ENCODE measurements at places on chromosomes 16 and 17.

DNA sequence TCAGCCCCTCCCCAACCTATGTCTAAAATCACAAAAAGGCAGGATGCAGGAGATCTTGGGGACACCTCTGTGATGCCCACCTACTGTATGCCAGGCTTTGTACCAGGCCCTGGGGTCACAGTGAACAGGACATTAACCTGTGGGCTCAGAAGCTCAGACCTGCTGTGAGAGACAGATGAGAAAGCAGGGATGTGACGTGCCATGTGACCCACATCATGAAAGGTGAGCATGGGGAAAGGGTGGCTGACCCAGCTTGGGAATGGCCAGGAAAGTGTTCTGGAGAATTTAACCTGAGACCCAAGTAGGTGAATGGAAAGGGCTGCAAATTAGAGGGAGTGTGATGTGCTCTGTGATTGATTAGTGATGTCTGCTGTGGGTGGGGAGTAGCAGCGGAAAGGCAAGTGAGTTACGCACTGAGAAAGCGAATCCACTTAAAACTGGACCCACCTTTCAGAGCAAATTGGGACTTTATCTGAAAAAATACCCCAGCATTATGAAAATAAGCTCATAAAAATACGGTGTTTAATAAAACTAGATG lies 132.2 kb downstream of the IRF8 start:
- no peak for DNase-seq

- DNase-seq, result no peak
These were observed 3.8 kb downstream of the TBC1D16 start for GRCh38 chr17:80031691-80032430.

DNA sequence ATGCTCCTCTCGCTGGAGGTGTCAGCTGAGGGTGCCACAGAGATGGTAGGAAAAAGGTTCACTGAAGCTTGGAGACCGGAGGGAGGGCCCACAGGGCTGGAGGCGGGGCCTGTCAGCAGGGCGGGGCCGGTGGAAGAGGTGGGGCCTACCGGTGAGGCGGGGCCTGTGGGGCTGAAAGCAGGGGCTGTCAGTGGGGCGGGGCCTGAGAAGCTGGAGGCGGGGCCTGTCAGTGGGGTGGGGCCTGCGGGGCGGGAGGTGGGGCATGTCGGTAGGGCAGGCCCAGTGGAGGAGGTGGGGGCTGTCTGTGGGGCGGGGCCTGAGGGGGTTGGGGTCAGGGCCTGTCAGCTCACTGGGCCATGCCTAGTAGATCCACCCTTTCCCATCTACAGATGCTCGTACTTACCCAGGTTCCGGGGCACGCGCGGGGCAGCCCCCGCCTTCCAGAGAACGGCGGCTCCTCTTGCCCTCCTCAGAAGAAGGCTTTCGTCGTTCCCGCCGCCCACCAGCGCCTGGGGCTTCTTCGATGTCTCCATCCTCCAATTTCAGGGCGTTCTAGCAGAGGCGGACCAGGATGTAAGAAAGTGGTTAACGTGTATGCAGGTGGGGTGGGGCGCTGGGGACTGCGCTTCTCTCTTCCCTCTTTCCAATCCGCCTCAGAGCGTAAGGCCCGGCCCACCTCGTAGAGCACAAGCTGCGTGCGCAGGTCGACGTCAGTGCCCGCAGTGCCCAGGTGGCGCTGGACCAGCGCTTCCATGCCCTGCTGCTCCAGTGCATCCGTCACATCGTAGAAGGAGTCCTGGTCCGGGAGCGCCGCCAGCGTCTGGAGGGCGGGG lies 9.8 kb downstream of the TMEM208 start:
- DNase-seq, result no peak

DNA sequence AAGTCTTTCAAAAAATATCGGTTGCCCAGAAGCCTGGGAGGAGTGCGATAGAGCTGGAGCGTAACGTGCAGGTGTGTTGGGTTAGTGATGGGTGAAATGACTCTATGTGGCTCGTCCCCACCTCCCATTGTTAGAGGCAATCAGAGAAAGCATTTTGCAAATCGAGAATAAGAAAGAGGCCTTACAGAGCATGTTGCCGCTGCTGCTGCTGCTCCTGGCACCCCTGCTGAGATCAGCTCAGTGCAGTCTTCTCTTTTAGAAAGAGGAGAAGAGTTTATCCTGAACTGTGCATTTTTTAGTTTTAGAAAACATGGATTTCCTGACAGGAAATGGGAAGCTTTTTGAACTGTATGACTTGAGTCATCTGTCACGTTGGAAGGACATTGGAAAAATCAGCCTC lies 774.5 kb upstream of the RBFOX1 start:
- DNase-seq, result no peak

- no peak for DNase-seq
These were observed 32.5 kb upstream of the TNFRSF13B start for GRCh38 chr17:17004251-17004996.

Data from stimulated activated CD8-positive, alpha-beta memory T cell treated with anti-CD3 and anti-CD28 coated beads, Interleukin-2, amount 100 ng/mL, for 1 hour (primary cell).